ENCODE measurements at places on chromosomes 13 and 19. TPM values are rescaled to one million over a fixed set of nuclear protein-coding genes. Genes with fewer than 3 reads are reported as not detected.

- no peak overlapping the region for H3K27ac ChIP-seq
- no peak overlapping the region for H3K4me3 ChIP-seq
- H3K4me1 ChIP-seq = no peaks in the 10 kb centered on the region
- H3K36me3 ChIP-seq = no peaks in the 10 kb centered on the region
- no peaks in the 10 kb centered on the region for H3K27me3 ChIP-seq
- no peak for DNase-seq
Measured at GRCh38 chr13:25847145-25847544, 204.7 kb downstream of the SHISA2 start.

DNA sequence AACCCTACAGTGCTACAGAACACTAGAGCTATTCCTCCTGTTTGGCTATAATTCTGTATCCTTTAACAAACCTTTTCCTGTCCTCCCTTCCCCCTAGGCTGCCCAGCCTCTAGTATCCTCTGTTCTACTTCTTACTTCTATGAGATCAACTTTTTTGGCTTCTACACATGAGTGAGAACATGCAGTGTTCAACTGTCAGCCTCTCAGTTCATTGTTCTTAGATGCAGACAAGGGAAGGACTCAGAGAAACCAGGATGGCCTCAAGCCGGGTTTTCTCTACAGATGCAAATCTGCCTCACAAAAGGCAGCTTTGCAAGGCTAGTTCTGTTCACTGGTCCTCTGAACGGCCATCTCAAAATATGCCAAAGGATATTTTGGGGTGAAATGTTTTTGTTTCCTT, 18.4 kb downstream of the AMER2 start:
- no peak overlapping the region for H3K27ac ChIP-seq
- no peaks in the 10 kb centered on the region for H3K27me3 ChIP-seq
- DNase-seq = no peak
- no peak overlapping the region for H3K4me3 ChIP-seq
- H3K36me3 ChIP-seq = no peaks in the 10 kb centered on the region

- DNase-seq = no peak
- no peaks in the 10 kb centered on the region for H3K27me3 ChIP-seq
- no peak overlapping the region for H3K4me3 ChIP-seq
- no peaks in the 10 kb centered on the region for H3K4me1 ChIP-seq
Measured at GRCh38 chr19:38148337-38148736, 75.7 kb downstream of the DPF1 start.

GRCh38 chr19:17490411-17490810, 20.1 kb downstream of the SLC27A1 start:
- H3K27me3 ChIP-seq = no peaks in the 10 kb centered on the region
- no peak for DNase-seq
- no peak overlapping the region for H3K4me3 ChIP-seq
- H3K36me3 ChIP-seq = no peaks in the 10 kb centered on the region
- no peak overlapping the region for H3K27ac ChIP-seq

DNA sequence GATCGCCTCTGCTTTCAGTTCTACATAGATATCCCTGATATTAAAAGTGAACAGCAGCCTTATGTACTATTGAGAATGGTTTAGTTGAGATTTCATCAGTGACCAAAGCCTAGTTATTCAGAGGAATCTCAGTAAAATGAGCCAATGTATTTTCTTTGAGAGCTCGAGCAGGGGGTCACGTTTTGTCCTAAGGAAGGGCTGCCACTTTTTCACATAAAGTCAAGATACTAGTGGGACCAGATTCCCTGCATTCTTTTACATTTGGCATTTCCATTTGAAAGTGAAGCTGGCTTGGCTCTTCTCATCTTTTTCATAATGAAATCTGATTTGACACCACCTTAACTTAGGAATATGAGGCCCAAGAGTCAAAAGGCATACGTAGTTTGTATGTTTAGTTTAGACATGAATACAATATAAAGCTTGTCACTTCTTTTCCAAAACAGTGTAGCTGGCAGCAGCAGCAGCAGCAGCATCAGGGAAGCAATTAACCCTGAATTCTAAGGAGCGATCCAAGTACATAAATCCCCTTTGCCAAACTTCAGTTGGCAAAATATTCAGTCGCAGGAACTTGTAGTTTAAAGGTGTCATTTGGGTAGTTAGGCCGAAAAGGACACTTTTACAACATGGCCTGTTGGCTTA, 1752.2 kb upstream of the PCDH20 start:
- no peaks in the 10 kb centered on the region for H3K4me1 ChIP-seq
- no peak overlapping the region for H3K27ac ChIP-seq
- H3K4me3 ChIP-seq = no peak overlapping the region
- H3K27me3 ChIP-seq = no peaks in the 10 kb centered on the region
- no peaks in the 10 kb centered on the region for H3K36me3 ChIP-seq

- DNase-seq = peak; percentile 76
- H3K27ac ChIP-seq = peak overlapping the region; percentile 56
- no peaks in the 10 kb centered on the region for H3K27me3 ChIP-seq
- H3K4me3 ChIP-seq = peak overlapping the region; percentile 82
Measured at GRCh38 chr13:27619093-27619727, 1.1 kb downstream of the LNX2 start.

DNA sequence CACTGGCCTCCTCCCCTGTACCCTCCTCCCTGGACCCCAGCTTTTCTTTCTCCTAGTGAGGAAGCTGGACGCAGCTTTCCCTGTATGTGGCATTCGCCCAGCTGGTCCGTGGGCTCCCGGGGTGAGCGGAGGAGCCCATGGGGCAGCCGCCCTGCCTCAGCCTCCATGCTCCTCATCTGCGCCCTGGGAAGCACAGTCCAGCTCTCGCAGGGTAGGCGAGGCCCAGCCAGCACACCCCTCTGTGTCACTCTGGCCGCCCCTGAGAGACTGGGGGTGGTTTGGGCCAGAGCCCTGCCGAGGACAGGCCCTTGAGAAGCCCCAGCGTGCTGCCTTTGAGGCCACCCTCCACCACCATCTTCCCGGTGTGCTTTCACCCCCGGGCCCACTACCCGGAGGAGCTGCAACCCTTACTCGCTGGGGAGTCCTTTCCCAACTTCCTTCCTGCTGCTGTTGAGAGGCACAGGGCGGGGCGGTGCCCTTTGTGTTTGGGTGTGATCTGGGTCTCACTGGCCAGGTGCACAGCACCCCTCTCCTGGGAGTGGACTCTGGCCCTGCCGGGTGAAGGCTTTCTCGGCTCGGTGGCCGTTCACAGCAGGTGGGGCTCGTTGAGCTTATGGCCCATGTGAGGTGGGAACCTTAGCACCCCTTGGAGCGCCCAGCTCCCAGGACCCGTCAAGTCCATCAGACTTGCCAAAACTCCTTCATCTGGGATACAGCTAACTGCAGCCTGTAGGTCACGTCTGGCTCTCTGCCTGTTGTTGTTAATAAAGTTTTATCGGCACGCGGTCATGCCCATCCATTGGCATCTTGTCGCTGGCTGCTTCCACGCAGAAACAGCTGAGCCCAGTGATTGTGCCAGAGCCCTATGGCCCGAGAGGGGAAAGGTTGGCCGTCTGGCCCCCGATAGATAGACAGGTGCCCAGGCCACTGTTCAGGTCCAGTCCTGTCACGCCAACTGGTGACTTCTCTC, 3.2 kb downstream of the NCLN start:
- no peak for DNase-seq
- no peaks in the 10 kb centered on the region for H3K27me3 ChIP-seq
- H3K4me1 ChIP-seq = peaks cover 9% of the 10 kb centered on the region
- H3K4me3 ChIP-seq = no peak overlapping the region
- H3K36me3 ChIP-seq = peaks cover 15% of the 10 kb centered on the region

DNA sequence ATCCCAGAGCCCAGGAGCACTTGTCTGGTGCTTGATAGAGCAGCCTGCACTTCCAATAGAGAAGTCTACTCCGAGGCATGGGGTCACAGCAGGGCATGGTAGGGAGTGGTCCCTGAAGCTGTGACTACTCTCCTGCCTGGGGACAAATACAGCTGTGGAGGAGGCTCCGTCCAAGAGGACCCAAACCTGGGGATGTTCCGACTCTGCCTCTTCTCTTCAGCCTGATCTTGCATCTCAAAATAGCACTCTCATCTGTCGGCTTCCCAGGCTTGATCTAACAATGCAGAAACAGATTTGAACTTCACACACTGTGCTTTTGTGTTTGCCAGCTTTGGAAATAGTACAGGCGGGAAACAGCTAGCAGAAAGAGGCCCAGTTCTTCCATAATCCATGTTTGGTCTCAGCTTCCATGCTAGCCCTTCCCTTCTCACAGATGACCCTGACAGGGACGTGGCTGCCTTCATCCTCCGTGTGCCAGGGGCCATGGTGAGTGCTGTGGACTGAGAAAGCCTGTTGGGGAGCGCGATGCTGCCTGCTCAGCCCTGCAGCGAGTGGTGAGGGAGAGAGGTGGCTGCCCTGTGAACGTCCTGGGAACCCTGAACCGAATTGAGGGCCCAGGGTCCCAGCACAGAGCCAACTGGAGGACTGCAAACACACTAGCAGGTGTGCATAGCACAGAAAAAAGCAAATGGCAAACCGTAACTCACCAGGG, 150.3 kb upstream of the GPR12 start:
- H3K36me3 ChIP-seq = no peaks in the 10 kb centered on the region
- H3K4me3 ChIP-seq = no peak overlapping the region
- no peak overlapping the region for H3K27ac ChIP-seq

GRCh38 chr13:54124700-54125099, 1096.1 kb downstream of the OLFM4 start:
- no peaks in the 10 kb centered on the region for H3K27me3 ChIP-seq
- no peak overlapping the region for H3K27ac ChIP-seq
- no peaks in the 10 kb centered on the region for H3K36me3 ChIP-seq
- H3K4me3 ChIP-seq = no peak overlapping the region
- H3K4me1 ChIP-seq = no peaks in the 10 kb centered on the region

DNA sequence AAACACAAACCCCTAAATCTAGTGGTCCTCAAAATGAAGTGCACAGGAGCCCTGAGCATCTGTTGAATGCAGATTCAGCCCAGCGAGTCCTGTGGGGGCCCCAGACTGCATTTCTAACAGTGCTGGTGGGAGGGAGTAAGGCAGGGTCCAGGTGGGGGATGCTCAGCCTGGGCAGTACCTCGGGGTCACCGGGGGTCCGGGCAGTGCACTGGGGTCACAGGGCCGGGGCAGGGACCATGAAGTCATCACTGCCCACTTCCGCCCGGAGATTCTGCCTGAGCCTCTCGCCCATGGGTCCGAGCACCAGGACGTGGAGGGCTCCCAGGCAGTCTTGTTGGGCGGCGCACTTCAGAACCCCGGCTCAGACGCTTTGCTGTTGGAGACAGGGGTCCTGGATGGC, 838 bp upstream of the ATP4B start:
- H3K27me3 ChIP-seq = no peaks in the 10 kb centered on the region
- H3K36me3 ChIP-seq = no peaks in the 10 kb centered on the region
- H3K4me1 ChIP-seq = no peaks in the 10 kb centered on the region
- DNase-seq = no peak
- H3K4me3 ChIP-seq = no peak overlapping the region

DNA sequence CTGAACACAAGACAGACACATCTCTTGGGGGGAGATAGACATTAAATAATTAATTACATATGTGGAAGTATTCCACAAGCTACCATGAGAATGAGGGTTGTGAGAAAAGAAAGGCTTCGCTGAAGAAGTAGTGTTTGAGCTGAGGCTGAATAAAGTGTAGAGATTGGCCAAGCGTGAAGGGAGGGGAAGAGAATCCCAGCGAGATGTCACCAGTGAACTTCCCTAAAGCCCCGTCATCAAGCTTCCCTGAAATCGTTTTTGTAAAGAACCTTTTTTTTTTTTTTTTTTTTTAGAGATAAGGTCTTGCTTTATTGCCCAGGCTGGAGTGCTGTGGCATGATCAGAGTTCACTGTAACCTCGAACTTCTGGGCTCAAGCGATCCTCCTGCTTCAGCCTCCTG, 235.2 kb downstream of the KCNRG start:
- peaks cover under 1% of the 10 kb centered on the region for H3K4me1 ChIP-seq
- no peak overlapping the region for H3K4me3 ChIP-seq
- no peaks in the 10 kb centered on the region for H3K36me3 ChIP-seq
- peaks cover 2% of the 10 kb centered on the region for H3K27me3 ChIP-seq
- DNase-seq = no peak

DNA sequence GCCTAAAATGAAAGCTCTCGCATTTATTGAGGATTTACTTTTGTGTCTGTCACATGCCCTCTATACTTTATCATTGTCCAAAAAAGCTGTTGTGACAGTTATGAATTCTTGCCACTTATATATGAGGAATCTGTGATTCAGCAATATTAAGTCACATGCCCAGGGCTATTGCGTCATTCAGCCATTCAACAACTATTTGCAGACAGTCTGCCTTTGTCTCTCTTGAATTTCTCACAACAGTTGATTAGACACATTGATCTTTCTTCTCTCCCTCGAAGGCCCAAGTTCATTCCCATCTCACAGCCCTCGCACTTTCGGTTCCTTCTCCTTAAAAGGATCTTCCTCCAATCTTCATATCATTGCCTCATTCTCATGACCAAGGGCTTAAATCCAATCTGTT, 342.6 kb downstream of the MZT1 start:
- DNase-seq = peak; percentile 55
- H3K4me1 ChIP-seq = peaks cover 2% of the 10 kb centered on the region
- no peaks in the 10 kb centered on the region for H3K27me3 ChIP-seq
- no peak overlapping the region for H3K4me3 ChIP-seq
- no peak overlapping the region for H3K27ac ChIP-seq
- H3K36me3 ChIP-seq = no peaks in the 10 kb centered on the region

- no peaks in the 10 kb centered on the region for H3K27me3 ChIP-seq
- no peaks in the 10 kb centered on the region for H3K36me3 ChIP-seq
- no peak overlapping the region for H3K4me3 ChIP-seq
- no peak overlapping the region for H3K27ac ChIP-seq
- H3K4me1 ChIP-seq = no peaks in the 10 kb centered on the region
Measured at GRCh38 chr19:15869109-15869555, 28.7 kb downstream of the CYP4F2 start.

GRCh38 chr19:9945319-9945966, 9.1 kb upstream of the OLFM2 start:
- peak overlapping the region; percentile 22 for H3K4me3 ChIP-seq
- H3K27ac ChIP-seq = peak overlapping the region; percentile 72
- H3K4me1 ChIP-seq = peaks cover 8% of the 10 kb centered on the region
- H3K27me3 ChIP-seq = no peaks in the 10 kb centered on the region
- no peaks in the 10 kb centered on the region for H3K36me3 ChIP-seq

- no peaks in the 10 kb centered on the region for H3K27me3 ChIP-seq
- no peak for DNase-seq
- H3K4me1 ChIP-seq = no peaks in the 10 kb centered on the region
- H3K4me3 ChIP-seq = no peak overlapping the region
Measured at GRCh38 chr13:24181991-24182702, 21.6 kb downstream of the SPATA13 start.

- DNase-seq = peak; percentile 26
- no peak overlapping the region for H3K4me3 ChIP-seq
- H3K4me1 ChIP-seq = peaks cover 2% of the 10 kb centered on the region
- H3K27me3 ChIP-seq = no peaks in the 10 kb centered on the region
- peaks cover 7% of the 10 kb centered on the region for H3K36me3 ChIP-seq
- H3K27ac ChIP-seq = no peak overlapping the region
Measured at GRCh38 chr19:55305491-55305890, 19.6 kb downstream of the TMEM150B start.

The IL11 gene
- 0.66 TPM for total RNA-seq

The MYBPC2 gene
- total RNA-seq = 0.26 TPM

The ATCAY gene
- total RNA-seq = not detected

The TGFBR3L gene
- total RNA-seq = 1.3 TPM

The AP1M2 gene
- not detected for total RNA-seq

The SMIM44 gene
- total RNA-seq = not detected

The ETV2 gene
- 0.51 TPM for total RNA-seq

The SLC27A5 gene
- total RNA-seq = 6.7 TPM

Measured in fibroblast of lung (primary cell).